ENCODE measurements at places on chromosomes 7 and 10.

DNA sequence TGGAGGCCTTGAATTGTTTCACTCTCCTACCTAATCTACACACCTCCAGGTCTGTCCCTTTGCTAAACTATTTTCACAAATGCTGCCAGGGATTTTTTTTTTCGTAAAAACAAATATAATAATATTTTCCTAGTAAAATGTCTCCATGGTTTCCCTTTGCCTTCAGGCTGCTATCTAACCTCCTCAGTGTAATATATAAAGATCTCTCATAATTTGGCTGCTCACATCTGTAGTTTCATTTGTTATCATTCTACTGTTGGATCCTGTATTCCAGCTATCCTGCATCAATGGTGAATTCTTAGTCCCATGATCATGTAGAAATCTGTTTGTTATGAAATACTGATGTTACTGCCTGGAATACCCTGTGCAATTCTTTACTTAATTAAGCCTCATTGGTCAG is 211.9 kb upstream of the CHRM2 start:
- DNase-seq, result no peak

GRCh38 chr10:62413652-62414051 is 39.5 kb downstream of the ZNF365 start:
- no peak for DNase-seq

DNA sequence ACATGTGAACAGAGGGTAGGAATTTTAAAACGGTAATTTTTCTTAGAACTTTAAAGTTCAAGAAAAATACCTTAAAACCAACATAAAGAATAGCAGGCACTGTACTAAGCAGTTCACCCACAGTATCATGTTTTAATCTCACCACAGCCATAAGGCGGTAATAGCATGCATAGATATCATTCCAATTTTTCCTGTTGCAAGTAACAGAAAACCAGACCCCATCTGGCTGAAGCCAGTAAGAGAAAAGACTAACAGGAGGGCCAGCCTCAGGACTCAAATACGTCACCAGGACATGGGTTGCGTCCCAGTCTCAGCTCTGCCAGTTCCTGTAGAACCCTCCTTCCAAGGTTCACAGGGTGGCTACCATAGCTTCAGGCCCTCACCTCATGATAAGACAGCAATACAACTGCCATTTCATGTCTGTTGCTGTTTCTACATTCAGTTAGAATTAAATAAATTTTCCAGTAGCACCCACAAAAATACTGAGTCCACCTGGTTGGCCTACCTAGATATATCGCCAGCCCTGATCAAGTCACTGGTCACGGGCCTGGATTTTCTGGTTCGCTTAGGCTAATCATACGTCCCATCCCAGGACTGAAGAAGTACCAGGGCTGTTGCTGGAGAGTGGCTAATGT is 2.0 kb upstream of the RNF32 start:
- DNase-seq, result no peak

- DNase-seq, result no peak
These were observed at the start of gene CACNB2 for GRCh38 chr10:18140149-18140956. Gene CACNB2 (plus strand): TSS chr10:18140424.

- DNase-seq, result no peak
These were observed 112.0 kb upstream of the CHST15 start for GRCh38 chr10:124205432-124205831.

DNA sequence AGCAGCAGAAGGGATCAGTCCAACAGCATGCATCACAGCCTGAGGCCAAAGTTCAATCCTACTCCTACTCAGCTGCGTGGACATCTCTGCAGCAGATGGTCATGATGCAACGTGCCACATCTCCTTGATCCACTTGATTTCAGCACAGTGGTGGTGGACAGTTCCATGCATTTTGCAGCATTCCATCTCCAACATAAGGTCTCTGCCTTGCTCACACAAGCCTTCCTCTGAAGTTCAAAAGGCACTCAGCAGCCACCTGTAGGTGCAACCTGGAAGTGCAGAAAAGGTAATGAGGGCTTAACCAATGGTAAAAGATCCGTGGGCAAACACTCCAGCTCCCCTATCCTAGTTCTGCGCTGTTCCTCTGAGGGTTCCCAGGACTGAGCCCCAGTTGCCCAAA is 57.5 kb upstream of the CHCHD3 start:
- no peak for DNase-seq

DNA sequence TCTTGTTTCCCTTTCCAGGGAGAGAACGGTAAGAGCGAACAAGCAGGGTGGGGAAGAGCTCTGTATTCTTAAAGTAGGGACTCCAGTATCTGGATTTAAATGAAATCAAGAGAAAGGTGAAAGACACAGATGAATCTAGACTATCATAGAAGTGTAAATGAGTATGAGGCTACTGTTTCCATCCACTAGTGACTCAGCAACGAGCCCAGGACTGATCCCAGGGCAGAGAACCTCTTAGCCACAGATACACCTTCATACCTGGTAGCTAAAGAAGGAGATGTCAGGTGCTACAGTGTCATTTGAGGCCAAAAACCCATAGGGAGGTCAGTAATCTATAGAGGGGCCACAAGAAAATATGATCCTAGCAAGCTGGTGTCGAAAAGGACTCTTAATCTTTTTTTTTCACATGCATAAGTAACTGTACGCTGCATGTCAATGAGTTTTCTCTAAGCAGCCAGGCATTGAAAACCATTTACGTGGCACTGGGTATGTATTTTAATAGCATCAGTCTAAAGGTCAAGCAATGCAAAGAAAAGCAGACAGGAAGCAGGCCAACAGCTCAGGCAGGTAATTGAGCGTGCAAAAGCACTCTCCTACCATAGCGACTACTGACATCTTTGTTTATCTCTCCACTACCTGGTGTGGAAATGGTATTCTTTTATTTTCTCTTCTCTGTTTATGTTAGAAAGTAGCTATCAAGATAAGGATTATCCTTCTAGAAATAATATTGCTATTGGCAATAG is 91.5 kb upstream of the EGR2 start:
- no peak for DNase-seq

DNA sequence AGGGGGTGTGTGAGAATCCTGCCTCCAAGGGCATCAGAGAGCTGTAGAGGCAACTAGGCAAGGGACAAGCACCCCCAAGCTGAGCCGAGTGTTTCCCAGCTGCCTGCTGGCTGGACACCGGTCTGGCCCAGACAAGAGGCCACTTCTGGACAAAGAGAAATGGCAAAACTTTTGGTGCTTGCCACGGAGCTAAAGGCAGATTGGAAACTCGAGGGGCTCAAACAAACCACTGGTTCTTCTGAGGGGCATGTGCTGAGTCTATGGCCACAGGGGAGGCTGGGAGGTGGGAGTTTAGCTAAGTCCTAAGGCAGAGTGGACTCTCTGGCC is 66.5 kb upstream of the INPP5A start:
- no peak for DNase-seq

GRCh38 chr10:70300908-70301597 is 17.2 kb upstream of the NPFFR1 start:
- DNase-seq, result no peak

DNA sequence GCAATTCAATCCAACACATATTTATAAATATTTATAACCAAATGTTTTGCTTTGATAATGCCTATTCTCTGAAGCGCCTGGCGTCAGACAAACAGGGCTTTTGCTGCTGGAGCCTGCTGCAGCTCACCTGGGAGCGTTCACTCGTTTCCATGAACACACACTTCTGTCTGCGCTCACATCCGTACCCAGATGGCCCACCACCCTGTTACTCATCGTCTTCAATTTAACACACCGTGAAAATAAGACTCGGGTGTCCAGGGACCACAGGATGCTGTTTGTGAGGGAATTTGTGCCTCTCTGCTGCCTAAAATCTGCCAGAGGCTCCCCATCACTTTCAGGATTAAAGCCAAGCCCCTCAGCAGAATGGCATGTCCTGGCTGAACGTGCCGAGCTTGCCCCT is 74.1 kb downstream of the SLIT1 start:
- no peak for DNase-seq

- no peak for DNase-seq
These were observed 218.3 kb downstream of the CRPPA start for GRCh38 chr7:16203065-16203464.

- DNase-seq, result no peak
These were observed 1019.0 kb downstream of the XPNPEP1 start for GRCh38 chr10:108904163-108904838.

DNA sequence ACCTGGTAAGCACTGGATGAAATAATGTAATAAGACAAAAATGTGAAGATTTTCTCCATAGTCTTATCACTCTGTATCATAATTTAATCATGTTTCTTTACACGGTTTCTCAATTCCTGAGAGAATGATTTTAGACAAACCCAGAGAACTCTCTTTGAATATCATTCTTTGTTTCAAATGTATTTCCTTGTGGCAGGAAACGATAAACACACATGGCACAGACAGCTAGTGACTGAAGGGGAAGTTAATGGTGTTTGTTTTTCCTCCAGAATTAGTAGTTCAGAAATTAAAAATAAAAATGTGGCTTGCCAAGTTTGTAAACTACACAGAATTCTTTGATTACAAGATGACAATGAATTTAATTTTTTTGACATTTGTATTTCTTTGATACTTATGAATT is 163.7 kb upstream of the PRPS1L1 start:
- DNase-seq, result no peak

- DNase-seq, result no peak
These were observed 115.1 kb downstream of the GNAI1 start for GRCh38 chr7:80249619-80250295.

GRCh38 chr7:22667562-22668239 is 59.3 kb upstream of the IL6 start:
- no peak for DNase-seq

- DNase-seq, result no peak
These were observed 61.0 kb downstream of the ARHGAP12 start for GRCh38 chr10:31867646-31868045.

DNA sequence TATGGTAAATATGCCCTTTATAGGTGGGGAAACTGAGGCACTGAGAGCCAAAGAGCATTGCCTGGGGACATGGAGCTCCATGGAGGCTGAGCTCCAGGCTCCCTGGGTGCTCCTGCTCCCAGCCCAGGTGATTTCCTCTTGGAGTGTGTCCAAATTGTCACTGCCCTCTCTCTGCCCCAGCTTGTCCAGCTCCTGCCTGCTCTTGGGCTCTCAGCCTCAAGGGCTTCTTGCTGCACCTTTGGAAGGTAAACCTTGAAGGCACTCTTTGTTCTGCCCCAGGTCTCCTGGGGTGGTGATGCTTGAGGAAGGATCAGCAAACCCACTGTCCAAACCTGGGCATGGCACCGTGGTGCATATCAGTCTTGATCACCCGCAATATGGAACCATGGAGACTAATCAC is 166.1 kb downstream of the RPS24 start:
- DNase-seq, result no peak

DNA sequence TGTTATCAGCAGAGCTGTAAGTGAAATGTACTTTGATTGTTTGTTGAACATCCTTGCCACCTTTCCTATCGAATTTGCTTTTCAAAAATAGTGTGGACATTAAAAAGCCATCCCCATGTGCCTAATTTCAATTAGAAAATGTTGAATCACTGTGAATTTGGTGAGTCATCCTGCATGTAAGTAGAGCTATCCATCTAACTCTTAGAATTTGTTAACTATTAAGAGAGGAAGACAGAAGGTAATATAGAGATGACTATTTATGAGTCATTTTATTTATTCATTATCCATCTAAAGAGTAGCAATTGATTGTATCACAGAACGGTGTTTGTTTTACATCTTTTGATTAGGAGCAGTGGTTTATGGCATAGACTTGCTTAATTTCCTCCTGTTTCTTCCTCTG is 154.7 kb downstream of the MGMT start:
- no peak for DNase-seq

DNA sequence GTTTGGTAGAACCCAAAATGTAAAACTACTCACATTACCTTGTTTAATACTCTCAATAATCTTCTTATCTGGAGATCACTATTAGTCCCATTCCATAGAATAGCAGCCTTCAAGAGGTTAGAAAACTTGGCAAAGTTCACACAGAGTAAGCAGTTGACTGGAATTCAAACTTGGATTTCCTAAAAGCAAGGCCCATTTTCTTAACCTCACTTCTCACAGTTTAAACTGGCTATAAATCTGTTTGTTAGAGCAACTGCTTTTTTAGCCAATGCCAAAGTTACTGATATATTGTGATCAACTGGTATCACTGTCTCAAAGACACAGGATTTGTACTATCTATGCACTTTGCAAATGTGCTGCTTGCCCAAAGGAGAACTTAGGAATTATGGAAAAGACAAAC is 230.2 kb downstream of the THSD7A start:
- DNase-seq, result no peak

DNA sequence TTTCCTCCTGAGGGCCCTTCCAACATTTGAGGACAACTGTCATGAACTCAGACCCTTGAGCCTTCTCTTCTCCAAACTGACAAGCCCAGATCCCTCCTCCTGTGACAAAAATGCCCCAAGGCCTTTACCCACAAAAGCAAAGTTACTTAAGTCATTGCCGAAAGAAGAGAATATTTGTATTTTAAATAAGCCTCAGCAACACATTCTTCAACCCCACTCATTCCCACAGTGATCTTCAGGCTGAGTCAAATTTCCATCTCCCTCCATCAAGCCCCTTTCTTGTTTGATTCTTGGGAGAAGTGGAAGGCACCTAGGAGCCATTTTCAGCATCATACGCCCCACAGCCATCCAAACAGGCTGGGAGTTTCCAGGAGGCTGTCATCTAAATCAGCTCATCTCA is 150.8 kb upstream of the PDE1C start:
- DNase-seq, result no peak

DNA sequence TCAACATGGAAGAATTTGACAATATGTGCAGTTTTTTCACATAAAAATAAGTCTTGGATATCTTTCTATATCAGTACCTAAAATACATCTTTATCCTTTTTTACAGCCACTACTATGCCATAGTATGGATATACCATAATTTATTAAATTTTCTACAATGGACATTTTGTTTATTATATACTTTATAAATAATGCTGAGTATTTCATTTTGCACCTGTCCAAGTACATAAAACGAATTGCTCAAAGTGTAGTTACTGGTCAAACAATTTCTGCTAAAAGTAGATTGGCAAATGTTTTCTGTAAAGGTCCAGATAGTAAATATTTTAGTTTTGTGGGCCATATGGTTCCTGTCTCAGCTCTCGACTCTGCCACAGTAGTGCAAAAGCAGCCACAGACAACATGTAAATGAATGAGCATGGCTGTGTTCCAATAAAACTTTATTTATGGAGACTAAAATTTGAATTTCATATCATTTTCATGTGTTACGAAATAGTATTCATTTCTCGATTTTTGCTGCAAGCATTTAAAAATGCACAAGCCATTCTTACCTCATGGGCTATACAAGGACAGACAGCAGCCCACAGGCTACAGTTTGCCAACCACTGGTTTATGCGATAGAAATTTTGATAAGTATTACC is 96.9 kb upstream of the STEAP1B start:
- no peak for DNase-seq

GRCh38 chr10:70228491-70228890 is 4.7 kb downstream of the PPA1 start:
- no peak for DNase-seq

- no peak for DNase-seq
These were observed 92.9 kb upstream of the ADAM12 start for GRCh38 chr10:126481181-126481580.

GRCh38 chr7:42946627-42946950 is 14.4 kb downstream of the MRPL32 start:
- no peak for DNase-seq

Measured in smooth muscle cell of the brain vasculature (primary cell).